ENCODE measurements at places on chromosomes 3 and 15.

DNA sequence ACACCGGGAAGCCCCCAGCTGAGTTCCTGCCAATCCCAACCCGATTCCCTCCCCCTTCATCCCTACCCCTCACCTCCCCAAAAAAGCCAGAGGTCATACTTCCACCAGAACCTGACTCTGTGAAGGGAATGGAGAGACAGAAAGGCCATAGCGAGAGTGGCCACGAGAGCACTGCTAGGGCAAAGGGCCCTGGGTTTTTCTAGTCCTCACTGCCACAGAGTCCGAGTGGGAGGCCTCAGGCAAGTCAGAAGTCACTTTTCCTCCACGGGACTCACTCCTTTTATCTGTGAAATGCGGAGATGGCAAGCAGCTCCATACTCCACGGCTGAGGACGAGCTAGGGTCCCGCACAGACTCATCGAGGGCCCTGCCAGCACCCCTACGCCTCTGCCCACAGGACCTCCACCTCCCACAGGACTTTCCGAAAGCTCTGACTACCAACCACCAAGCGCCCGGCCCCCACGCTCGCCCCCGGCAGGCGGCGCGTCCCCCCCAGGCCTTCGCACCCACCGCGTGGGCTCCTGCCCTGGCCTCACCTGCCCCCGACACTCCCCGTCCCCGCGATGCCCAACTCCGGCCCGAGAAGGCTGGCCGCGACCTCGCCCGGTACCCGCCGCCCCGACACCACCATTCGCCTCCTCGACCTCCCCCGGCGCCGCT, 792 bp downstream of the ATP13A3 start:
- peak; percentile 69 for DNase-seq

GRCh38 chr15:78637776-78638435, 3.1 kb downstream of the CHRNB4 start:
- DNase-seq, result no peak

DNA sequence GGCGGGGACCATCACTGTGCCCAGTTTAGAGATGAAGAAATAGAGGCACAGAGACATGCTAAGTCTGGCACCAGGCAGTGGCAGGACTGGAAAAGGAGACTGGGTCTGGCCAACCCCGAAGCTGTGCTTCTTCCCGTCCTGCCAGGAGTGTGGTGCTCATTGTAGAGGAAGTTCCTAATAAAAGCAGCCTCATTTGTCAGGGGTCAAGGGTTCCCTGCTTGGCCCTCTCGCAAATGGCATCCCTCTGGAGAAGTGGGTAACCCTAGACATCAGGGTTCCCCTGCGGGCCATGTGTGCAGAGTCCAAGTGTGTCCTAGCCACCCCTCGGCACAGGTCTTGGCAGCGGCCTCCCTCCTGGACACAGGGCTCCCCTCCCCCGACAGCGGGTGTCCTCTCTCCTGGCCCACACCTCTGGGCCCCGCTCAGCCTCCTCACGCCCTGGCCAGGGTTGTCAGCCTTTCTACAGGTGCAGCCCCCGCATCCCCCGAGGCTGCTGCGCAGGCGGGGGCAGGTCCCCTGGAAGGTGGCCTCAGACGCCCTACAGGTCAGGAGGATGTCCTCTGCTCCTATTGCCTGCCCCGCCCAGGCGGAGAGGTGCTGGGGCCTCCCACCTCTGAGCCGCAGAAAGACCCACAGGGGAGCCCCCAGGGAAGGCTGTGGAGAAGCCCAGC, 61.8 kb upstream of the PRR20G start:
- DNase-seq, result no peak

GRCh38 chr3:72862314-72863090, 14.3 kb upstream of the SHQ1 start:
- DNase-seq, result no peak

GRCh38 chr15:74227968-74228722, 8.0 kb upstream of the CCDC33 start:
- no peak for DNase-seq

DNA sequence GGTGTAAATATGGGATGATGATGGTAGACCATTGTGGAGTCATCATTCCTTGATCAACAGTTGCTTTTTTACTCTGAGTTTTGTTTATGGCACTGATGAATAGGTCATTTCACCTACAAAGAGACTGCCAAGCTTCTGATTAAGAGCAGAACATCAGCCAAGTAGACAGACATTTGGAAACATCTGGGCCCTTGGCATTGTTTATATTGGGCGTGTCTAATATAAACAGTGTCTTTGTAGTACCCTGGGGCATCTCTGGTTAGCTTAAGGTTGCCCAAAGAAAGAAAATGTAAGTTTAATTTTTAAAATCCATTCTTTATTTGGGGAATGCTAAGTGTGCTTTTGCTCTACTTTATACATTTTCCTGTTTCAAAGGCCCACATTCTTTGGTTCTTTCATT, 377.0 kb downstream of the FEZF2 start:
- DNase-seq, result no peak

DNA sequence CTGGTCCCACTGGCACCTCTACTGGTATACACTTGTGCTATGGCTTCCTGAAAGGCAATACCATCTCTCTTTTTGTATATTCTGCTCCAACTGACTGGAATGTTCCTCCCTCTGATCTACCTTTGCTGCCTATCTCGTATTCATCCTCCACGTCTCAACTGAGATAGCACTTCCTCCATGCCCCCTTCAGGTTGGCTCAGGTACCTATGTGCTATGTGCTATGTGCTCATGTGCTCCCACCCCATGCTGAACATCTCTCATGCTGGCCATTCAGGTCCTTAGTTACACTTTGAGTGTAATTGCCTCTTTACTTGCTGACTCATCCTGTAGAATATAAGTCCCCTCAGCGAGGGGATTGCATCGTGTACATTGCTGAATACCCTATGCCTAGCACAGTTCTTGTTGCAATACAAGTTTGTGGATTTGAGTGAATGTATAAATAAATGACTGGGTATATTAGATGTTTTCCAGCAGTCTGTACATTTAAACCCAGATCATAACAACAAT, 156.9 kb downstream of the SOX2 start:
- DNase-seq, result no peak

DNA sequence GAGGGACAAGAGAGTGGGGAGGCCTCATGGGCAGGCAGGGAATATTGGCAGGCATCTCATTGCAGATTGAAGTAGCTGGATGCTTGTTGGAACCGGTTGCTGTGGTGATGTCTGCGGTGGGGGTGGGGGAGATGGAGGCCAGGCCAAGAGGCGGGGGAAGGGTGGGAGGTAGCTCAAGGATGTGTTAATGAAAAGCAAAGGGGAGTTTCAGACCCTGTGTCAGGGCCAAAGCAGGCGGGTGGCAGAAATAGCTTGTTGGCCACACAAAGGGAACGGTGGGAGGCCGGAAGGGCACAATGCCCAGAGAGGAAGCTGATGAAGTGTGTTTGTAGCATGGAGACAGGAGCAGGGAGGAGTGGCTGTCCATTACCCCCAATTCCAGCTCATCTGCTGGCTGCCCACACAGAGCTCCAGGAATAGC, 28.0 kb downstream of the CCDC33 start:
- no peak for DNase-seq

DNA sequence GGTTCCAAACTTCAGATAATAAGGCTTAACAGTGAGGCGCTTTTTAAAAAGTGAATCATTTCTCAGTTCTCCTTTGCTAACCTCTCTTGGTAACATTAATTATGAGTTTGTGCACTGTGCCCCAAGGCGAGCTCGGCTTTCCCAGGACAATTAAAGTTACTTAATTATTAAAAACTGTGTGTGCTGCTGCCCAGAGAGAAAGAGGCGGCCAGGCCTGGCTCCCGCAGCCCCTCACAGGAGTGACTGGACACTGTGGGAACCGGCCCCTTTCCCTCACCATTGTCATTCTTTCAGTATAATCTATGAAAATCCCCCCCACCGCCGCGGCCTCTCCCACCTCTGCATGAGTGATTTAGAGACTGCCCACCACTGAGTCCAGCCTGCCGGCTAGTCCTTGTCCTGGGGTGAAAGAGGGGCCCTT, 43.1 kb upstream of the HES1 start:
- no peak for DNase-seq

- no peak for DNase-seq
Measured at GRCh38 chr3:193744822-193745684, 152.0 kb downstream of the OPA1 start.

- no peak for DNase-seq
Measured at GRCh38 chr3:2727610-2728318, 382.4 kb downstream of the IL5RA start.

- DNase-seq, result peak; percentile 94
Measured at GRCh38 chr3:48635222-48636021, at the start of gene SLC26A6. TSS of gene SLC26A6 (minus strand) at chr3:48635461. CDS start at chr3:48635393, 68 bp downstream.

DNA sequence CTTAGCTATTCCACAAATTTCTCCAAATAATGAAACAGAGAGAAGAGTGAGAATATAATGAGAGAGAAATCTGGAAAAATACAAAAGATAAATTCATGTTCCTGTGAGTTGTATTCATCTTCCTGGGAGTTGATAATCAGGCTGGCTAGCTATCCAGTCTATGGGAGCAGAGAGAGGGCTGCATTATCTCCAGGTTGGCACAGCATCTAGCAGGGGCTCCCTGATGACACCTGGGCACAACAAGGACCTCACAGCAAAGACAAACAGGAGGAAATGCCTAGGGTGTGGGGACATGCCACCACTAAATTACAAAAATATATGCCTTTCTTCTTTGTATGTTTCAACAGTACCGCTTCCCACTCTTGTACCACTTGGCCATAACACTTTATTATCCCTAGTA, 1.9 kb downstream of the EHD4 start:
- no peak for DNase-seq

GRCh38 chr15:44340410-44340809, 51.9 kb downstream of the GOLM2 start:
- DNase-seq, result no peak

DNA sequence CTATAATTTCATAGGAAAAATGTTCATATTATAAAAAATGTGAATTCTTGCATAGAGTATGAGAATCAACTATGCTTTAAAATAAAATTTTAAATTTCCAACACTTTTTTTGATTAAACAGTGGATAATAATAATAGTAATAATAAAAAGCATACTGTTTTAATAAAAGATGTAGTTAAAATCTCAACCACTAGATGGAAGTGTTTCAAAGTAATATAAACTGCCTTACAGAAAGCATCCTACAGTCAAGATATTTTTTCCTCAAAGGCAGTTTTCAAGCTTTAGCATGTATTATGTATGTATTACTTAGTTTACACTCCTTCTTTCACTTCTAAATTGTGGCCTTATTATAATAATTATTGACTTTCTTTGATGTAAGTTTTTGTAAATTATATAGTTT, 217.5 kb downstream of the CHL1 start:
- DNase-seq, result no peak

GRCh38 chr15:41476416-41477048, 17.1 kb upstream of the ITPKA start:
- no peak for DNase-seq

- no peak for DNase-seq
Measured at GRCh38 chr3:43684944-43685343, 5.8 kb upstream of the ABHD5 start.

DNA sequence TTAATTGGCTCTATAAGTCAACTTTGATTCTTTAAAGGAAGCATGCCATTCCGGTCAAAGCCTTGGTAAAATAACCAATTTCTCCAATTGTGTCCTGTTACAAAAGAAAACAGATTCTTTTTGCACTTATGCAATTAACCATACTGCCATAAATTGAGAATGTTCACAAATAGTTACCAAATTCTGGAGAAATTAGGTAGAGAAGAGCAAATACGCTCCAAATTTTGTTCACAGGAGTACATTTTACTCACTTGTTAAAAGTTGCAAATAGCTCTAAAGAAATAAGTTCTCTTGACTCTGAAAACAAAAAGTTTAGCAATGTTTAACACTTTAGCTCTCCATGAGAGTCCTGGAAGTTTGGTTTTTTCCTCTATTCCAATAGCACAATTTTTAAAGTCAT, 11.1 kb downstream of the MAGEF1 start:
- DNase-seq, result no peak

DNA sequence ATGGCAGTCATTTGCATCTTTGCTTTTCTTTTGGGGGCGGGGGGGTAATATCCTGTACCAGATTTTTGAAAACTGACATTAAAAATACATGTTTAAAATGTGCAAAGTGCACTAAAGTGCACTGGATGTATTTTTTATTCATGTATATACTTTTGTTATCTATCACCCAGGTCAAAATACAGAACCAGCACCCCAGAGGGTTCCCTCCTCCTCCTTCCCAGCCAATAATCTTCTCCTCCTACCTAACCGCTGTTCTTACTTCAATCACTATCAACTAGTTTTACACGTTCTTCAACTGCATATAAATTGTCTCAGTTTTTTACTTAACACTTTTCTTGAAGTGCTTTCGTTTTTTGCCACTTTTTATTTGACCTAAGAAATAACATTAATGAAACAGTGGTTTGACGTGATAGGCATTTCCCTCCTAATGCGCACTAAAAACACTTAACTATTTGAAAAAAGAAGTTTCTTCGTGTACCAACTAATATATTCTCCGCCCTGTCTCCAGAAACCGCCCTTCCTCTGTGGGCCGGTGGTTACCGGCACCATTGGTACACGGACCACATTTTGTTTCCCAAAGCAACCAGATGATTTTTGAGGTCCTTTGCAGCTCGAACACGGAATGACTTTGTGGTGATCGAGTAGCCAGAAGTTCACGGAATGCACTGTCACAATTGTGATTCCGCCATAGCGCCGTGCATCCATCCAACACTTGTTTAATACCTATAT, 836 bp upstream of the AKAP13 start:
- DNase-seq, result peak; percentile 42

DNA sequence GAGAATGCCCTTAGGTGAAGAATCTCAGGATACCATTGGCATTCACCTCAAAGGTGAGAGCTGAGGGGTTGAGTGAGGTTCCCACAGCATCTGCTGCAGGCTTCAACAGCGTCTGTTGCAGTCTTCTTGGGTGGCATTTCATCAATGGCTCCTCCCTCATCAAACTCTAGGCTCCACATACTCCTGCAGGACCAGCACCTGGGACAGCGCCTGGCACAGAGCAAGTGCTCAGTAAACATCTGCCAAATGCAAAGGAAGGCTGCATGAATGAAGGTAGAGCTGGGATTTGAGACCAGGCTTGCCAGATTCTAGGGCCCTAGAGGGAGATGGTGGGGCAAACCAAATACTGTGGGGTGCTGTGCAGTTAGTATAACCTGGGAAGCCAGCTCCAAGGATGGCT, 9.6 kb downstream of the TRH start:
- DNase-seq, result no peak

DNA sequence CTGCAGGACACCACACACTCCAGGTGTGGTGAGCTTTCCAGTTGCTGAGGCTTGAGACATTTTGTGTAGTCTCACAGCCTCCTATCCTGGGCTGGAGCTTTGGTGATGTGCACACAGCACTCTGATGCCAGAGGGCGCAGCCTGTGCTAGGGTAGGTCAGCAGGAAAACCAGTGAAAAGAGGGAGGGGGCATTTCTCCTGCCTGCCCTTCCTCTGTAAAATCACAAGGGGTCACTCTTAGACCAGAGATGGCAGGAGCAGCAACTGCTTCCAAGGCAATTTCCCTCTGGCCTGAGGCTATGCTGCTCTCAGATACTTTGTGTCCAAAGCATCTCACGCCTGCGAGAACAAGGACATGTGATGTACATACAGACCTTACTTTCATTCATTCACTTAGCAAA, 16.5 kb upstream of the MUSTN1 start:
- DNase-seq, result peak; percentile 25

GRCh38 chr3:133963657-133964396, 65.9 kb downstream of the SLCO2A1 start:
- DNase-seq, result no peak

All from stimulated activated CD4-positive, alpha-beta T cell treated with anti-CD3 and anti-CD28 coated beads, Interleukin-2, amount 100 ng/mL, for 24 hours (primary cell).